RWPE1 (cell line): ENCODE measurements at places on chromosomes 5 and 9.

GRCh38 chr5:169980418-169981053 is at the start of gene INSYN2B:
INSYN2B (minus strand) TSS chr5:169980495; CDS start chr5:169883898, 96,597 bp downstream.
- peak; percentile 90 for DNase-seq

GRCh38 chr5:142326480-142326938 is 1.7 kb upstream of the SPRY4 start:
- no peak for DNase-seq

- DNase-seq, result no peak
Observed at GRCh38 chr9:126155756-126156664, 170.6 kb upstream of the MVB12B start.

GRCh38 chr9:121853617-121854395 is 202.4 kb downstream of the DAB2IP start:
- no peak for DNase-seq

- DNase-seq, result peak; percentile 90
Observed at GRCh38 chr5:136028782-136029742, at the start of gene TGFBI. TGFBI (plus strand) TSS chr5:136028988; CDS start chr5:136029056, 68 bp downstream.
